ENCODE measurements at places on chromosomes 5 and 9.

DNA sequence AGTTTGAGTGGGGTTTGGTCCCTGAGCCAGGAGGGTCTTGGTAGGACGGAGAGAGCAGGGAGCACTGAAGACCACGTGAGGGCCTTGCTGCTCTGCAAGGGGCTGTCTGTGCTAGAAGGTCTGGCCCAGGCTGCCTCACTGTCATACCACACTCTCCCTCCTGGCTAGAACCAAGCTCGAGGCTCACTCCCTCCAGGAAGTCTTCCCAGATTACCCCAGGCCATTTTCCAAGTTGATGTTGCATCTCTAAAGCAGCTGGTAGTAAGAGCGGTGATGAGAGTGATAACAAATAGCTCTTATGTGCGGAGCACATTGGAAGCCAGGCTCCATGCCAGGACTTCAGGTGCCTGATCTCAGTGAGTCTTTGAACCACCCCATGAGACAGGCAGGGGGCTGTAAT, 6.6 kb downstream of the MYMK start:
- DNase-seq: no peak

DNA sequence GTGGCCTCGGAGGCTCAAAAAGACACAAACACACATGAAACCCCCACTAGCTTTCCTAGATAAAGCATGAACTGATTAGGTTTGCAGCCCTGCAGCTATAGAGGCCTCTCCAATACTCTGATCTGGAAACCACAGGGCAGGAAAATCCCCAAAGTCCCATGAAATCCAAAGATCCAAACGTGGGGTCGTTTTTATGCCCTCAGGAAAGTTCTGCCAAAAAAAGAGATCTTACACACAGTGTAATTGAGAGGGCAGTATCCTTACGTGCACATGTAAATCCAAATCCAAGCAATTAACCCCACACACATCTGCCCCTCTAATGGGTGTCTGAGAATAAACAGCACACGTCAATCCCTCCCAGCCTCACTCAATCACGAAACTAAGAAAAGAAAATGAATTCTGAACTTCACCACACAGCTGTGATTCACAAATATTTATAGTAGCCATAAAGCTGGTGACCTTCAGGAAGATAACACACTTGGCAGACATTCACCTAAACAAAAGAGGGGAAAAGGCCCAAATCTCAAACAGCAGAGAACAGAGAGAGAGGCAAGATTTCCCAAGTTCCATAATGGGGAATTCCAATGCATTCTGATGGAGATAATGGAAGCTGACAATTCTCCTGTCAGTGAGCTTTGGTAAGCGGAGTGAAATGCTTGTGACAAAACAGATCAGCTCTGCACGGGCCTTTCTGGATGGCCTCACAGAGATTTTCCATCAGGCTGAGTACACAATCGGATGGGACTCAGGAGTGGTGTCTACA, 114.2 kb downstream of the SEMA5A start:
- DNase-seq: no peak

DNA sequence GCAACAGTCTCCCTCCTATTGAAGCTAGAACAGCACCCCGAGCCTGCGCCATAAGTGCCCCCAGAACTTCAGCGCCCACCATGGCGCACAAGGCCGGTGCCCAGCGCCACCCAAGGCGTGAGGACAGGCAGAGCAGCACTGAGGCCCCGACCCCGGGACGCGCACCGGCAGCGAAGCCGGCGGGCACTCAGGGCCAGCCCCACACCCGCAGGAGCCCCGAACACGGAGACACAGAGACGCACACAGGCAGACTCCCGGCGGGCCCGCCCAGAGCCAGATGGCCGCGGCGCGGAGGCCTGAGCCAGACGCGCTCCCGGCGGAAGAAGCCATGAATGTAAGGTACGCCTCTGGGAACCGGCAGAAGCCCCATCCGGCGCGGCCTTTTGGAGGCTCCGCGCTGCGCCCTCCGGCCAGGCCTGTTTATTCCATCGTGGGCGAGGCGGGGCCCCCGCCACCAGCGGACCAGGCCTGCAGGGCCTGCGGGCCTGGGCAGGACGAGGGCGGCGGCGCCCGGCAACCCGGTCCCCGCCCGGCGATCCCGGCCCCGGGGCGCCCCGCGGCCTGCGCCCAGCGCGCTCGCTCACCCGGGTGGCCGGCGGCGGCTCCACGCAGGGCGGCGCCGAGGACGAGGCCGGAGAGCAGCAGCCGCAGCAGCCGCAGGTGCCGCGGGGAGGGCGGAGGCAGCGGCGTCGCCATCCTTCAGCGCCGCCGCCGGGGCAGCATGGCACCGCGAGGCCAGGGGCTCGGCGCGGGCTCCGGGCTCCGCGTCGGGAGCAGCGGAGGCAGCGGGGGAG, 486 bp downstream of the NPDC1 start:
- no peak for DNase-seq

DNA sequence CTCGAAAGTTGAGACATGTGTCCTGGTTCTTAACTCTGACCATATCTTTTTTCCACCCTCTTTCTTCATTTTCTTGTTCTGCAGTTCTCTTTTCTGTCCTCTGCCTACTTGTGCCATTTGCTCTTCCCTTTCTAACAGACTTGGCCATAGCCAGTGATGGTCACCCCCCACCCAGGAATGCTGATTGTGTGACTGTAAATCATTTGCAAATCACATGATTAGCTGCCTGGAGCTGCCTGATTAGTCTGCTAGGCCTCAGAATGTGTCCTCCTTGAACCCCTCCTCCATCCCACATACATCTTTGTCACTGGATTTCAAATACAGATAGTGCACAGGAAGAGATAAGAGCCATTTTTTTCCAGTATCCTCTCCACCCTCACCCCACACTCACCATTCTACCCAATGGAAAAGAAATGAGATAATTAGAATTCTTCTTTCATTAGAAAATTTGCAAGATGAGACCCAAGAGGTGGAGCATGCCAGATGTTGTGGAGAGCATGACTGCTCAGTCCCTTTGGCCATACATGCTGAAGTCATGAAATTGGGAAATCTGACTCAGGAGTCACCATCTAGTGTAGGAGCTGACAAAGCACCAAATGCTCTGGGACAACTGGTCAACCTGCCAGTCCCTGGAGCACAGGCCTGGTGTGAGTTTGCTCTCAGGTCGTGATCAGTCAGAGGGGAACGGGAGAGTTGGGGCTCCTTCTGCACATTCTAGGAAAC, 538.2 kb downstream of the CCDC171 start:
- no peak for DNase-seq

DNA sequence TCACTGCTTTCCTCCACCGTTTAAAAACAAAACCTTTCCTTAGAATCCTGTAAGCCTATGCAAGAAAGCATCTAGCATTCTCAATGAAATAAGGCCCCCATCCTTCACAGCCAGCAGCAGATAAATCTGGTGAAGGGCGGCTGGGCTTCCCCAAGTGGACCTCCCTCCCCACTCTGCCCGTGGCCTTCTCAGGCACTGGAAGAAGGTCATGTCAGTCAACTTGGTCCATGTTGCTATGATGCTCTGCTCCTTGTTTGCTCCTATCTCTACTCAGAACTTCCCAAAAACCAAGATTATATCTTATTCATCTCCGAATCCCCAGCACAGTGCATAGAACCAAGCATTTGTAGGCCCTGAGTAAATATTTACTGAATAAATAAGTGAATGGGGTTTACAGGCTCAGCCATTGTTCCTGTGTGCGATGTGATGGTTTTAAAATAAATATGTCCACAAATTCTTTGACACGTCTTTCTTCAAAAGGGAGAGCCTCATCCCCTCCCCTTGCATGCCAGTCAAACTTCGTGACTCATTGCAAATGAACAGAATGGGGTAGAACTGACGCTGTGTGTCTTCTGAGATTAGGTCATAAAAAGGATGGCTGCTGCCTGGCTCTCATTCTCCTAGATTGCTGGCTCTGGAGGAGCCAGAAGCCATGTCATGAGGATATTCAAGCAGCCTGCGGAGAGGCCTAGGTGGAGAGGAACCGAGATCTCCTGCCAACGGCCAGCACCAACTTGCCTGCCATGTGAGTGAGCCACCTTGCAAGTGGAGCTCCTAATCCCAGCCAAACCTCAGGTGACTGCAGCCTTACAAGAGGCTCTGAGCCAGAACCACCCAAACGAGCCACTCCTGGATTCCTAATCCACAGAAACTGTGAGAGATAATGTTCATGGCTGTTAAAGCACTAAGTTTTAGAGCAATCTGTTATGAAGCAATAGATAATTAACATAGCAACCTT, 70.5 kb downstream of the MED27 start:
- no peak for DNase-seq

- DNase-seq: no peak
Measured at GRCh38 chr9:79054500-79054899, 517.3 kb upstream of the TLE4 start.

DNA sequence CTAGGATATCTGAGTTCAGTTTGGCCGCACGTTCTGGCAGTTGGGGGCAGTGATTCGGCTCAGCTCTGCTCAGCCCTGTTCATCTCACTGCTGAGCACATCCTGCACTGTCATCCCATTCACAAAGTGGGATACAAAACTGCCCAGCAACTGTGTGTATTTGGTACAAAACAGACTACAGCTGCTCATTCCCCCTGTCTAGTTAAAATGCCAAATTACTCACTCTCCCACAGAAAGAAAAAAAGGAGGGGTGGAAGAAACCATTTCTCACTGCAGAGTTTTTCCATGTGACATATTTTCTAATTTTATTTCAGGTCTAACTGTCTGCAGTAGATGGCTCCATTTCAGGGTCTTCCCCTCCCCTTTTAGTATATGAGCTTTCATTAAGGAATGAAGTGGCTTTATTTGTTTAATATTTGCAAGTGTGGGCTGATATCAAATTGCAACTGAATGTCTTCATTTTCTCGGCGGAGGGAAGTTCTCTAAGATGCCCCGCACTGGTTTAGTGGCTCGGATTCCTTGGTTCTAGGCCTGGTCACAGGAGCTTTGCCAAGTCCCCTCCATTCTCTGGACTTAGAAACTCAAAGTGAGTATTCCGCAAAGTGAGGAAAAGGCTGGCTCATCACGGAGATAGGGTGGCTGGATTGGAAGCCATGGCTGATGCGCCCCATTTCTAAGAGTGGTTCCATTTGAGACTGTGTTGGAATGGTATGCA, 14.7 kb downstream of the COL15A1 start:
- no peak for DNase-seq

GRCh38 chr5:28398185-28398584, 1359.8 kb upstream of the CDH9 start:
- no peak for DNase-seq

GRCh38 chr5:146793709-146794108, 84.8 kb downstream of the PPP2R2B start:
- DNase-seq: no peak

GRCh38 chr9:97543561-97543960, 42.1 kb downstream of the TMOD1 start:
- DNase-seq: no peak

DNA sequence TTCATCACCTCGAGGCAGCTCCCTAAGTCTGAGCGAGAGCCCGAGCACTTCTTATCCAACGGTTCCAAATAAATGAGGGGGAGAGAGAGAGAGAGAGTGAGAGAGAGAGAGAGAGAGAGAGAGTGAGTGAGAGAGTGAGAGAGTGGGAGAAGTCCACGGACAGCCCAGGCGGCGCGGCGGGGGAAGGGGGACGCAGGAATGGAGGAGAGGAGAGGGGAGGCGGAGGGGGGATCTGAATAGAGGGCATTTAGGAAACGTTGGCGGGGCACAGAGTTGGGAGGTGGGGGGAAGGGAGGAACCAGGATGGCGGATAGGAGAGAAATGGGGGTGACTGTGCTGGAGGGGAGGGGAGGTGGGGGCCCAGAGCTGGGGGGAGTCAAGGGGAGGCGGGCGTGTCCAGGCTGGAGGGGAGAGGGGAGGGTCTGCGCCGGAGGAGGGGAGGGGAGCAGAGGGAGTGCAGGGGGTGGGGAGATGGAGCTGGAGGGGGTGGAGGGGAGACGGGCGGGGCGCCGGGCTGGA, 398 bp upstream of the BASP1 start:
- no peak for DNase-seq

GRCh38 chr9:68749579-68750159, 44.6 kb downstream of the PIP5K1B start:
- no peak for DNase-seq

GRCh38 chr5:42131081-42131480, 206.0 kb downstream of the FBXO4 start:
- DNase-seq: no peak

GRCh38 chr5:158256096-158256495, 397.2 kb upstream of the CLINT1 start:
- no peak for DNase-seq

DNA sequence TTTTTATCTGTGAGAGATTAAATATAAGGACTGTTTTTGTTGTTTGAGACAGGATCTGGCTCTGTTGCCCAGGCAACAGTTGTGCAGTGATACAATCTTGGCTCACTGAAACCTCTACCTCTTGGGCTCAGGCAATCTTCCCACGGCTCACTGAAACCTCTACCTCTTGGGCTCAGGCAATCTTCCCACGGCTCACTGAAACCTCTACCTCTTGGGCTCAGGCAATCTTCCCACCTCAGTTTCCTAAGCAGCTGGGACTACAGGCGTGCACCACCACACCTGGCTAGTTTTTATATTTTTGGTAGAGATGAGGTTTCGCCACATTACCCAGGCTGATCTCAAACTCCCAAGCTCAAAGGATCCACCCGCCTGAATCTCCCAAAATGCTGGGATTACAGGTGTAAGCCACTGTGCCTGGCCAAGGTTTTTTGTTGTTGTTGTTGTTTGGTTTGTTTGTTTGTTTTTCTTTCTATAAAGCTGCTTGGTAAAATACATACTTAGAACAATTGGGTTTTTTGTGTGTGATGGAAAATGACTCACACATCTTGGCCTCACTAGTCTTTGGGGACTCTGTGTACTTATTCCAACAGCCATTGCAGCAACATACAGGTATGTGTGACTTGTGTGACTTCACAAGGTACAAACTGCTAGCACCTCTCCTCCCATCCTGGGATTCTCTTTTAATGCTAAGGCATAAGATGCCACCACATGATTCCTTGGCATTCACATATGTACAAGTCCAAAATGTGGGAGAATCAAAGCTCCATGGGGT, 36.5 kb upstream of the RASA1 start:
- DNase-seq: no peak

DNA sequence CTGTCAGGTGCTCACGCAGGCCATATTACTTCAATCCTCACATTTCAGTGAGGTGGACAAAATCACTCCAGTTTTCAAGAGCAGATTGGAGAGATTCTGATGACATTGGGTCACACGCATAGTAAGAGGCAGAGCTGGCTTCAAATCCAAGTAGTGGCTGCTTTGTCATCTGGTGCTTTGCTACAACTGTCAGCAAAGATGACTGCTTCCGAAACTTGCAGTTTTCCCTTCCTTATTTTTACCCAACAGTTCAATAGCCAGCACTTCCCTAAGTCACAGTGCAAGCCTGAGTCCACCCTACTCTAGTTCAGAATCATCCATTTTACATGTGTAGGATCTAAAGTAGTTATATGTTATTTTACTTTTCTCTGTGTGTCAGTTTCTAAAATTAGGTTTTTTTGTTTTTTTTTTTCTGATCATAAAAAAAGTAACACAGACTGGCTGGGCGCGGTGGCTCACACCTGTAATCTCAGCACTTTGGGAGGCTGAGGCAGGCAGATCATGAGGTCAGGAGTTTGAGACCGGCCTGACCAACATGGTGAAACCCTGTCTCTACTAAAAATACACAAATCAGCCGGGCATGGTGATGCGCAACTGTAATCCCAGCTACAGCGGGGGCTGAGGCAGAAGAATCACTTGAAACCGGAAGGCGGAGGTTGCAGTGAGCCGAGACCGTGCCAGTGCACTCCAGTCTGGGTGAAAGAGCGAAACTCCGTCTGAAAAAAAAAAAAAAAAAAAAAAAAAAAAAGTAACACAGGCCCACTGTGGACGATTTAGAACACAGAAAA, 49.6 kb downstream of the ANKDD1B start:
- DNase-seq: no peak

GRCh38 chr5:127754259-127754658, 51.1 kb downstream of the CCDC192 start:
- no peak for DNase-seq

GRCh38 chr5:170201311-170201710, 31.5 kb upstream of the C5orf58 start:
- no peak for DNase-seq

Data from NCI-H187 treated with DMSO at 0.1 percent for 48 hours (cell line).